Stimulated activated CD8-positive, alpha-beta memory T cell treated with anti-CD3 and anti-CD28 coated beads, Interleukin-7, amount 100 ng/mL, for 48 hours (primary cell): ENCODE measurements at places on chromosomes 7 and 10.

GRCh38 chr10:106498675-106499074 lies 665.8 kb downstream of the SORCS1 start:
- no peak for DNase-seq

DNA sequence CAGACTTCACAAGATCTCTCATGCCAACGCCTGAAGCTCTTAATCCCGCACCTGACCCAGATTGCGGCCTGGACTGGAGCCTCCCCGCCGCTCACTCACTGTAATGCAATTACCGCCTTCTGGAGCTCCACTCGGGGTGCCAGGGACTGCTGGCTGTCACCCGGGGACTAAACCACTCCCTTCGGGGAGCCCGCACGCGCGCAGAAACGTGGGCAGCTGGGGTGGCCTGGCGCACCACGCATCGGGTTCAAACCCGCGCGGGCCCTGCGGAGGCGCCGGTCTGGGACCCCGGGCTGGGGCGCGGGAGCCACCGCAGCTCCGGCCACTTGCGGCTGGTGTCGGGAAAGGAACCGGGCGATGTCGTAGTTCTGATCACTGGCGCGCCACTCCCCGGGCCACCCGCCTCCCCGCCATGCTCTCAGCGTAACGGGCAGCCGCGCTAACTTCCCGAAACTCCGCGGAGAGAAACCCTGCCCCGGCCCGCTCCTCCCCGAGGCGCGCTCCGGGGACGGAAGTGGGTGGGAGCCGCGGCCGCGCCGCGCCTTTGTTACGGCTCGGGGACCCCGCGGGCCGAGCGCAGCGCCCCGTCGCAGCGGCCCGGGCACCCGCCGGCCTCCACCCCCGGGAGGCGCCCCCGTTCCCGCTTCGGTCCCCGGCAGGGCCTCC lies 100.3 kb upstream of the SVIL start:
- peak; percentile 25 for DNase-seq

GRCh38 chr10:29663718-29664117 lies 28.9 kb upstream of the SVIL start:
- DNase-seq = no peak

GRCh38 chr7:78924581-78924980 lies 528.9 kb downstream of the MAGI2 start:
- no peak for DNase-seq

GRCh38 chr10:124002391-124003069 lies 90.9 kb downstream of the CHST15 start:
- no peak for DNase-seq

GRCh38 chr10:103719036-103719435 lies 136.3 kb downstream of the SH3PXD2A start:
- DNase-seq = no peak

DNA sequence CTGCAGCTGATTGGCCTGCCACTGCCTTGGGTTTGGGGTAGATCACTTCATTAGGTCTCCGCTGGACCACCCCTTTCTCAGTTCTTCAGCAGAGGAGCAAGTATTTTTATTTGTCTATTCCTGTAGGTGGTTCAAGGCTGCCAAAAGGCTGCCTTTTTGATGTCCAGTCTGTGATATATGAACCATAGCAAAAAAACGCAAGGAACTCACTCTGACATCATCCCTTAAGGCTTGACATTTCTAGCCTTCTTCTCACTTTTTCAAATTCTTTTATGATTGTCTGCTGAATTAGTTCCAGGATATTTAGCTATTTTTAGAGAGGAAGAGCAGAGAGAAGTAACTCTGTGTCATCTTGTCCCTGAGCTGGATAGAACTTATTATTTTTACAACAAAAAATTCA lies 269.2 kb downstream of the BAMBI start:
- DNase-seq = no peak

GRCh38 chr10:26890956-26891355 lies 30.2 kb upstream of the ABI1 start:
- DNase-seq = peak; percentile 22

- no peak for DNase-seq
These were observed 176.6 kb upstream of the TNS3 start for GRCh38 chr7:47758546-47758945.

GRCh38 chr10:34029455-34029854 lies 695.0 kb upstream of the NRP1 start:
- no peak for DNase-seq

- no peak for DNase-seq
These were observed 206.3 kb downstream of the SNX10 start for GRCh38 chr7:26497801-26498596.

DNA sequence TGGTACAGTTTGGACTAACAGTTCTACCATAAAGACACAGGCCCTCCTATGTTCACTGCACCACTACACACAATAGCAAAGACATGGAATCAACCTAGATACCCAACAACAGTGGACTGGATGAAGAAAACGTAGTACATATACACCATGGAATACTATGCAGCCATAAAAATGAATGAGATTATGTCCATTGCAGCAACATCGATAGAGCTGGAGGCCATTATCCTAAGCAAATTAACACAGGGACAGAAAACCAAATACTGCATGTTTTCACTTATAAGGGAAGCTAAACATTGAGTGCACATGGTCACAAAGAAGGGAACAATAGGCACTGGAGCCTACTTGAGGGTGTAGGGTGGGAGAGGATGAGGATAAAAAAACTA lies 75.0 kb downstream of the MEST start:
- no peak for DNase-seq

DNA sequence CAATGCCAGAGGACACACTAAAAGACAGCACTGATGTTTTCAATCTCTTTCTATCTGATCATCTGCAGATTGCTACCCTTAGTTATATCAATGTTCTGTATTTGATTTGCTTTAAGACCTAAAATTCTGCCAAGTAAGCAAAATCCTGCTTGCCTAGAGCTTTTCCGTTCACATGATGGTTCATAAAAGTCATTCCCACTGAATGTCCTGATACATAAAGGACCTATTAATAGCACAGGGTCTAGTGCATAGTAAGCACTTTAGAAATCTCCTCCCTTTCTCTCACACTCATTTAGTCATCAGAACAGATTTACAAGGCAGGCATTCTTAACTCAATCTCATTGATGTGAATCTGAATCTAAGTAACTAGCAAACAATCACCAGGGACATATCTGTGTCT lies 68.8 kb downstream of the PCGF5 start:
- no peak for DNase-seq

DNA sequence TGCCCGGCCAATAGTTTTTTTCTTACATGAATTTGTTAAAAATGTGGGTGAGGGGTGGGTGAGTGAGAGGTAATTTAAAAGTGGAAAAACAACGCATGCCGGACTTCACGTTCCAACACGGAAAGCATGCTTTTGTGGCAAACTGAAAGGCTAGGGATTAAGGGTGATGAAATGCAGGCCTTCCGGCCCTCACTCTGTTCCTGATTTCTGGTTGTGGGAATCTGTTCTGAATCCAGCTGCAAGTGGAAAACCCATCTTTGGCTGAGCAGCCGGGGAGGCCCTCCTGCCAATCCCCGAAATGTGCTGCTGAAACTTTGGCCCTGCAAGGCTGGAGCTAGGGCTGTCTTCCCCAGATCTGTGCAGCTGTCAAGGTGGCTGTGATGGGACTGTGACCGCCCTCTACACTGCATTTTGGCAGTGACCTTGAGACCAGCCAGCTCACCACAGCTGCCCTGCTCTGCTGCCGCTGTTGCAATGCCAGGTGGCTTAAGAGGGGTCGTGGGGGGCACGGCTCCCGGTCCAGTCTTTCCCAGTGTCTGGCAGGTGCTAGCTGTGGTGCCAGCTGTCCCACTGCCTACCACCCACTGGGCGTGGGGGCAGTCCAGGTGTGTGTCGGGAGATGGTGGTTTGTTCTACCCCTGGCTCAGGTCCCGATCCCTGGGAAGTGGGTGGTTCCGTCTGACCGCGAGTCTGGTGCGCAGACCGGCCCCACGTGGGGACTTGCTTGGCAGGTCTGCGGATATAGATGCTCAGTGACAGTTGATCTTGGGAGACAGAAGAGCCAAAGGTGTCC lies 39.0 kb downstream of the TET1 start:
- DNase-seq = no peak

DNA sequence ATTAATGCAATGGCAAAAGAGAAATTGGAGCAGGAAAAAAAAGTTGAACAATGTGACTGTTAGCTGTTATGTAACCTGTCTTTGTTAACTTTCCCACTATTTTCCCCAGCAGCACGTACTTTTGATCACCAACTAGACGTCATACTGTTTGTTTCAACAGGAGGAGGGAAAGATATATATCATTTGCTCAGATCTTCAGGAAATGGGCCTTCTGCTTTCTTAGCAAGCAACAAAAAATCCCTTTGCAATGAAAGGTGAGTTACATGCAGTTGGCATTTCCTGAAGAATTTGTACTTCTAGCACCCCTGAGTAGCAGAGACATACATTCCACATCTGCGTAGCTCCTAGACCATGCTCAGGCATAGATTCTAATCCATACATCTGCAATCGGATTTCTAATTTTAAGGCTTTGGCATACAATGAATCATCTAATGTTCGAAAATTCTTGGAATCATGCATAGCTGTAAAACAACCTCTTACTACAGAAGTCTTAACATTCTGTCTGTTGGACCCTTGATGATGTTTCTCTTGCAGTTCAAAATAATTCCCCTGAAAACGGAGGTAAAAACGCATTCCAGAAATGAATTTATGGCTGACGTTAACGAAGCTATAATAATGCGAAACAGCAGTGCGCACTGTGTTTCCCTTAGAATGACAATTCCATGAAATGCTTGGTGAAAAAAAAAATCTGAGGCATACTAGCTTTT lies 286.9 kb upstream of the MGMT start:
- no peak for DNase-seq

GRCh38 chr10:114412907-114413797 lies 8.8 kb upstream of the AFAP1L2 start:
- no peak for DNase-seq

DNA sequence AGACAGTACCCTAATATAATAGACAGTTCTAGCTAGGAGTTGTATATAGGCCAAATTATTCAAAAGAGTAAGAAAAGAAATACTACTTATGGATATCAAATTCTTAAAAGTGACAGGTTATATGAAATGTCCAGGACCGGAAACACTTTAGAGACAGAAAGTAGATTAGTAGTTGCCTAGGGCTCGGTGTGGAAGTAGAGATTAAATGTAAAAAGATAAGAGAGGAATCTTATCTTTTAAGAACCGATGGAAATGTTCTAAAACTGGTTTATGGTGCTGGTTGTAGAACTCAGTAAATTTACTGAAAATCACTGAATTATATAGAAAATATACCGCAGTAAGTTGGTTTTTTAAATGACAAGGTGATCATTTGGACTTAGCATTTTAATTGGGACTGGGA lies 147.5 kb upstream of the ASAH2 start:
- DNase-seq = no peak

GRCh38 chr7:139431010-139431409 lies 52.5 kb downstream of the KLRG2 start:
- no peak for DNase-seq

DNA sequence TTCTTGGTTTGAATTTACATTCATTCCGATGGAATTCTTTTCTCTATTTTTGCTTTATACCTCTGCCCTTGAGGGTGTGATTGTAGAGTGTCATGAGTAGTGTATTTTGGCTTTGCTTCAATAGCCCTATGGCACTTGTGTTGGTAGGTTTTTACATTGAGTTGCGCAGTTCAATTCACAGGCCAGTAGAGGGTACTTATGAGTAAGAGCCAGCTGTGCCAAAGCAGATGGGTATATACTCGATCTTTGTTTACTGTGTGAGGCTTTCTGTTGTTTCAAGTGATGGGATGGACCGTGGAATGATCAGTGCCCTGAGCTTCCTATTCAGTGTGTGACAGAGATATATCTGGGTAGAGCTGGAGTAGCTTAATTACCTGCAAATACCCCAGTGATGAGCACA lies 4.3 kb upstream of the AKR1C3 start:
- no peak for DNase-seq

DNA sequence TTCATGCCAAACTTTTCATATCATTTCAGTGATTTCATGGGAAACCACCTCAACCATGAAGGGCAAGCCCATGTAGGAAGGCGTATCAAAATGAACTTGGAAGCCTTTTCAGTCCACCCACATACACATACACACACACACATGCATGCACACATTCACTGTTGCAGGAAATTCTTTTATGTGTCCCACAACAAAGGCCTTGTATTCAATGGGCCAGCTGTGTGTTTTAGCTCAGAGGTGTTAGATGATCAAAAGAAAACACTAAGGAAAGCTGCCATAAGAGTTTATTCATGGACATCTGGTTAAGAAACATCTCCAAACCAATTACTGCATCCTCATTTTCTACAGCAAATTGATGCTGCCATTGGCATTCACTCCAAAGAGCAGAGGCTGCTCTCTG lies 74.4 kb upstream of the STK17A start:
- DNase-seq = no peak
